NCI-H1092 treated with DMSO at 0.1 percent for 48 hours (cell line): ENCODE measurements at places on chromosomes 16 and 17.

- DNase-seq = no peak
Measured at GRCh38 chr17:45780921-45781320, 3.2 kb upstream of the CRHR1 start.

- no peak for DNase-seq
Measured at GRCh38 chr16:67451061-67451703, 20.3 kb downstream of the HSD11B2 start.

DNA sequence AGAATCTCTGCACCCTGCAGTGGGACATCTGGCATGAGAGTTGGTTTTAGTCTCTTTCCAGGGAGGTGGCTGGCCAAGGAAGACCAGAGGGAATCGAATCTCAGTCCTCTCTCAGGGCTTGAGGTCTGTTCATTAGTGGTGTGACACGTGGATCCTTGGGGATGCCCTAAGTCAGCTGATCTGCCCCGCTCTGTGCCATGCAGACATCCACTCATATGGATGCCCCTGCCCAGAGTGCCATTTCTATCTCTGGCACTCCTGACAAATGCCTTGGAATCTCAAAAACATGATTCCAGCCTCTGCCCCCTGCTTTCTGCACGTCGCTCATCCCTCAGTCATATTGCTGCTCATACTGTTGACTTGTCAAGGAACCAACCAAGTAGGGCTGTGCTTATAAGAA is 38.8 kb downstream of the WSCD1 start:
- no peak for DNase-seq

GRCh38 chr17:10318535-10318934 is 54.3 kb downstream of the MYH13 start:
- DNase-seq = no peak
